Astrocyte of the cerebellum (primary cell): ENCODE measurements at places on chromosomes 3 and 15.

- DNase-seq: no peak
These were observed 38.8 kb downstream of the CPA3 start for GRCh38 chr3:148903941-148904340.

DNA sequence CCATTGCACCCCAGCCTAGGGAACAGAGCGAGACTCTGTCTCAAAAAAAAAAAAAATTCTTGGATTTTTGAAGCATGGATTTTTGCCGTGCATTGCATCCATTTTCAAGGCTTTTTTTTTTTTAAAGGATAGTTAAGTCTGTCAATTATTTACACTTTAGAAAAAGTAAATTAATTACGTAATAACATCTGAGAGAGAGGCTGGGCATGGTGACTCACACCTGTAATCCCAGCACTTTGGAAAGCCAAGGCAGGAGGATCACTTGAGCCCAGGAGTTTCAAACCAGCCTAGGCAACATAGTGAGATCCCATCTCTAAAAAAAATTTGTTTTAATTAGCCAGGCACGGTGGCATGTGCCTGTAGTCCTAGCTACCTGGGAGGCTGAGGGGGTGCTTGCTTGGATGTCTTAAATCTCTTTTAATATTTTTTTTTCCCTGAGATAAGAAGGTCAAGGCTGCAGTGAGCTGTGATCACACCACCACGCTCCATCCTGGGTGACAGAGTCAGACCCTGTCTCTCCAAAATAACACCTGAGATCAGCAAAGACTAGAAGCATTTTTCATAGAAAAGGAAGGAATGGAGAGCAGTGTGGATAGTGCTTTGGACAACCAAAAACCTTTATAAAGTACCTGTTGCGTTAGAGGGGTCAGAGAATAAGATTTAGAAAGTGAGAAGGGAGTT is 6.8 kb upstream of the SENP7 start:
- no peak for DNase-seq

DNA sequence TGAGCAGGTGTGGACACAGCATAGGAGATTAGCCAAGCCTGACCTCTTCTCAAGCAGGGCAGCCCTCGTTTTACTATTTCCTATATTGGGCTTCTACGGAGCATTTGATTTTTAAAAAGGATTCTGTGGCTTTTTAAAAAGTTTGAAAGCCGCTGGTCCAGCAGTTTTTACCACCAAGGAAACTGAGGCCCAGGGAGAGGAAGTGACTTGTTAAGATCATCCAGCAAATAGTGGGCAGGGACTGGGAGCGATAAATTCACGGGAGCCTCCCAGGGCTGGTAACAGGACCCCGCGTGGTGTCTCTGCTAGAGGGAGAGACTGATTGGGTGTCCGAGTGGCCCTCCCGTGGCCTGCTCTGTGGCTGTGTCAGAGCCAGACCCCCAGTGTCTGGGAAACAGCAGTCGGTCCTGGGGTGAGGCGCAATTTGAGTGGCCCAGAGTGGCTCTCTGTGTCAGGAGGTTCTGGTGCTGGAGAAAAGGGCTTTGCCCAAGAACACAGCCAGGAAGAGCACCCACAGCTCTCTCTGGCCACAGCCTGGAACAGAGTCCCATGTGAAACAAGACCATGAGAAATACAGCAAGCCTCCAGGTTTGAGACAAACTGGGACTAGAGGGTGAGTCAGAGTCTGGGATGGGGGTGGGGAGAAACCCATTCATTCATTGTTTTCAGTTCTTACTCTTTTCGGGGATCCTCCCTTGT is 4.2 kb downstream of the FURIN start:
- peak; percentile 53 for DNase-seq

- DNase-seq: no peak
These were observed 23.3 kb upstream of the LARS2 start for GRCh38 chr3:45365060-45365459.

- no peak for DNase-seq
These were observed 61.5 kb downstream of the ASB7 start for GRCh38 chr15:100663915-100664281.

DNA sequence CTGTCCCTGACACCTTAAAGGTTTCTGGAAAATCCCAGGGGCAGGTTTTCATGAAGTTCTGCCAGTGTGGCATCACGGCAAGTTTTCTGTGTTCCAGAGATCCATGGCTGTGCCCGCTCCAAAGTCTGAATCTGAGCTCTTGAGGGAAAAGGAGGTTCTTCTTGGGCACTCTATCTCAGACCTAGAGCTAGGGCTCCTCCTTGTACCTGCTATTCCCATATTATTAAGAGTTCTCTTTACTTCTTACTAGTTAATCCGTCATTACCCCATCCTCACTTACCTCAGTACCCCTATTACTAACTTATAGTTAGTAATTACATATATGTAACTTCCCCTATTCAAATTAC is 5.9 kb upstream of the TRA2B start:
- no peak for DNase-seq

GRCh38 chr15:32909431-32909830 is 191.6 kb downstream of the GREM1 start:
- peak; percentile 8 for DNase-seq

DNA sequence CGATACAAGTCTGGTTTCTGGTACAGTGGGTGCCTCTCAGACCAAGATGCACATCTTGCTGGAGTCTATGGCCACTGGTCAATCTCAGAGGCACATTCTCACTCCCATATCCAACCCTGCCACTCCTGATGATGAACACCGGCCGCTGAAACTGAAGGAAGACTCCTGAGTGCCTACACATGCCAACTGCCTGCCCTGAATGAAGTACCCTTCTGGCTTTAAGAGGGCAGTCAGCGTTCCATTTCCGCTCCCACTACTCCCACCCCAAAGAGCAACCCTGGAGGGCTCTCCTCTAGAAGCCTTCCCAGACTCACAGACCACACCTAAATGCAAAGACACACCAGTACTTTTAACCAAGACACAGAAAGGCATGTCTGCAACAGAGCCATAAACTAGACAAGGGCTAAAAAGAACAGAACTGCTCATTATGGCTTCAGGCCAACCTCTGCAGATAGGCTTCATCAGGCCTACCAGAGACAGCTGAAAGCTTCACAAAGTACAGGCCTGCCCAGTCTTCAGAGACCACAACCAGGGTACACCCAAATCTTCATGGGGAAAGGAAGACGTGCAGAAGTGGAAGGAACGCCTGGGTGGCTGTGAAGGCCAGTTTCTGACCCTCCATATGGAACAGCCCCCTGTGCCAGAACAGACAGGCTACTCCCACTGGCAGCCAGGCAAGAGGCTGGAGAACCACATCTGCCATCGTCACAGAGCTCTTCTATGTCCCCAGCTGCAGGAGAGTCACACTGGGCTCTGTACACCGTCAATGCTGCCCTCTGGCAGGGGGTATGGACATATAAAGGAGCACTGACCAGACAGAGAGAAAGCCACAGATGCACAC is 14.3 kb downstream of the ANP32A start:
- DNase-seq: no peak

GRCh38 chr3:160038862-160039562 is 50.4 kb downstream of the IL12A start:
- no peak for DNase-seq

GRCh38 chr15:50112488-50113186 is 6.4 kb downstream of the ATP8B4 start:
- no peak for DNase-seq

- no peak for DNase-seq
These were observed 84.1 kb downstream of the SNRK start for GRCh38 chr3:43370293-43370980.

GRCh38 chr15:99113547-99114271 is 8.8 kb downstream of the SYNM start:
- DNase-seq: no peak

- DNase-seq: no peak
These were observed 49.9 kb upstream of the LPP start for GRCh38 chr3:188104050-188104449.

DNA sequence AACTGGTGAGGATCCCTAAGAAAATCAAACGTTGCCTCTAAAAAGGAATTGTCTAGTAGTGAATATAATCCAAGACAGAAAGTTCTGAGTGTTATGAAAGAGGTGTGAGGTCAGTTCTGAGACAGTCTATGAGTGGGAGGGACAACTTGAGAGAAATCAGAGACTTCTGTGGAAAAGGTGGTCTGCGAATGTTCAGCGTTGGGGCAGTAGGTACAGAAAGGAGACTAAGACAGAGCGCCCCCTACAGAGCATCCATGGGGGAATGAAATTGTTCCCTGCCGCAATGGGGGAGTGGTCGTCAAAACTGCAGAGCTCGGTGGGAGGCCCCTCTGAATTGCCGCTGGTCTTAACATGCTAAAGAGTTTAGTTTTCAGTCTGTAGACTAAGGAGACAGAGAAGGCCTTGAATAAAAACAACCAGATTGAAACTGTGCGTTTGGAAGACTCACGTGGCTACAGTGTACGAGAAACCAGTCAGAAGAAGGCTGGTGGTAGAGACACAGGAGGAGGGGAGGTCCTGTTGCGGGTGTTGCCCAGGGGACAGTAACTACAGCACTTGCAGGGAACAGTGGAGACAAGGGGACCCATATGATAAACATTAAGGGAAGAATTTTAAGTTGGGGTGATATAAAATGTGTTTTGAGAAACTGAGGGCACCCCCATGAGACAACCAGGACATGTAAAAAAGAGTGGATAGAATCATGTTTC is 6.9 kb downstream of the TNIK start:
- no peak for DNase-seq
